ENCODE measurements at places on chromosomes 6 and 20.

DNA sequence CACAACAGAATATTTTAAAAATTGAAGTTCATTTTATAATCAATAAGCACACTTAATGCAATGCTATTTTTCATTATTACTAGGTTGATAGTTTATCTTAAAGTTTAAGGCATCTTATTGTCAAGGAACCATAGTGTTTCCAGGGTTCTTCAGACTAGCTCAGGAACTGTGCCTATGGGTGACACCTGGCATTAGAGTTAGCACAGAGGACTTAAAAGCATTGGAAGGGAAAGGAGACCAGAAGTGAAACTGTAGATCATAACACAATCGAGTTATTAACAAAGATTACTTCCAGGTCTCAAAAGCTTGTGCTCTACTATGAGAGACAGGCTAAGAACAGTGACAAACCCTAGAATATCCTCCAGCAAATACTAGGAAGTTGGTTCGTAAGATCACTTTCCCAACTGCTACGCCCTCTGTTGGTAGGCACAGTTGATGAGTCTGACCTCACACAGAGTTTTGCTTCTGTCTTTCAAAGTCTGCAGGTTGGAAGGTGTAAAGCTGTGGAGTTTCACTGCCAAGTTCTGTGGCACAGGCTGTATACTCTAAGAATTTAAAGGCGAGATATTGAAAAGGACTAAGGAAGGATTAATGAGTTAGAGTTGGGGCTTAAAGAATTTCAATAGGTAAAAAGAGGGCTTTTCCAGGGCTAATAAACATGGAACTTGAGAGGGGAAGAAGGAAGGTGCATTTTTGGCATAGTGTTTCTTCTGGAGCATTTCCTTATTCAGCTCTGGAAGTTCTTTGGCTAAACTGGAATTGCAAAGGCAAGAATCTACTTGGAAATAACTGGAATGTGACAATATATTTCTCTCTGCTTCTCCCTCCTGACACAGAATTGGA is 531.3 kb upstream of the JAG1 start:
- DNase-seq: peak; percentile 1

DNA sequence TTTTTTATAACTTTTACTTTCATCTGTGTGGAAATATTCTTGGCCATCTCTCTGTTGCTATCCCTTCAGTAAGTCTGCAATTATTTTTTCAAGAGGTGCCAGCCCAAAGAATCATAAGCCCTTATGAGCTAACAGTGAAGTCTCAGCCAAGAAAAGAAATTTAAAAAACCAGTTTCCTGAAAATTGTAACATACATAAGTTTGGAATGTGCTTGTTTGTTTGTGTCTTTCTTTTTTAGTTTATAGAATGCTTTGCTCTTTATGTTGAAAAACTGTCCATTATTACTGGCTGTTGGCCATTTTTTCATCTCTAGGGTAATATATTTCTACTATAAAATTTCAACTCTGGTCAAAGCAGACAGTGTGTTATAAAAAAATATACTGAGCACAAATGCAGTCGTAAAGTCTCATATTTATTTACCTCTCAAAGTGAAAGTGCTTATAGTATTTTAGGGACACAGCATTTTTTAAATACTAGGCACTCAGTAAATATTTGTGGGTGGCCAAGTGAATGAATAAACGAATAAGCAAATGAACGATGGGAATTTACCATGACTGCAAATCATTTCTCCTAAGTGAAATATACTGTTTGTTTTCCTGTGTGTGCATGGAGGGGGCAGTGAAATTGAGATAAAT is 659.7 kb downstream of the KIF16B start:
- DNase-seq: no peak

GRCh38 chr20:2840967-2841531 is 504 bp downstream of the VPS16 start:
- peak; percentile 38 for DNase-seq

DNA sequence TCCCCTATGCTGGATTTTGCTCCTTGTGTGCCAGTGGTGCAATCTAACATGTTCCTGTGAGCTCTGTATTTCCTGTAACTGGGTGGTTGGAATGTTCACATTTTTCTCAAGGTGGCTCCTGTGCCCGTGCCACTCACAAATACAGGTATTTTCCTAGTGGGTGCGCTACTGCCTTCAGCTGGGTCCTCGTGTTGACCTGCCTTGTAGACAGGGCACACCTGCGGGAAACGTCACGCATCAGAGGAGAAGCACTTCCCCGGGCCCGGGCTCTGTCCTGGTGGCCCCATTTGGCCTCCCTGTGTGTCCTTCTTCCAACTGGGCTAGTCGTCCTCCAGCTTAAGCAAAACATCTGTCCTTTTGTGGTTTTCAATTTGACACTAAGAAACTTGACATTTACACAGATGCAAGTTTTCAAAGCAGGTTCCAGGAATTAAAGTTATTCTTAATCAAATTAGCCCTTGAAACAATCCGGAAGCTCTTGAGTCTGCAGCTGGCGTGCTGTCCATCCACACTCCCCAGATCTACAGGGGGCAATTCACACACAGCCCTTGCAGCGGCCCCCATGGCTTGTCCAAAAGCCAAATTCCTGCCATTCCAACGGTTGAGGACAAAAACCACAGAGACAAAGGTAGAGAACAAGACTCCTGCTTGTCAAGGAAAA is 275.1 kb downstream of the CDC5L start:
- DNase-seq: peak; percentile 38

GRCh38 chr6:108562503-108562993 is 1.8 kb downstream of the FOXO3 start:
- DNase-seq: peak; percentile 51

GRCh38 chr20:47664744-47665143 is 120.5 kb downstream of the SULF2 start:
- no peak for DNase-seq

- no peak for DNase-seq
Observed at GRCh38 chr20:32521780-32522525, 63.2 kb downstream of the NOL4L start.

DNA sequence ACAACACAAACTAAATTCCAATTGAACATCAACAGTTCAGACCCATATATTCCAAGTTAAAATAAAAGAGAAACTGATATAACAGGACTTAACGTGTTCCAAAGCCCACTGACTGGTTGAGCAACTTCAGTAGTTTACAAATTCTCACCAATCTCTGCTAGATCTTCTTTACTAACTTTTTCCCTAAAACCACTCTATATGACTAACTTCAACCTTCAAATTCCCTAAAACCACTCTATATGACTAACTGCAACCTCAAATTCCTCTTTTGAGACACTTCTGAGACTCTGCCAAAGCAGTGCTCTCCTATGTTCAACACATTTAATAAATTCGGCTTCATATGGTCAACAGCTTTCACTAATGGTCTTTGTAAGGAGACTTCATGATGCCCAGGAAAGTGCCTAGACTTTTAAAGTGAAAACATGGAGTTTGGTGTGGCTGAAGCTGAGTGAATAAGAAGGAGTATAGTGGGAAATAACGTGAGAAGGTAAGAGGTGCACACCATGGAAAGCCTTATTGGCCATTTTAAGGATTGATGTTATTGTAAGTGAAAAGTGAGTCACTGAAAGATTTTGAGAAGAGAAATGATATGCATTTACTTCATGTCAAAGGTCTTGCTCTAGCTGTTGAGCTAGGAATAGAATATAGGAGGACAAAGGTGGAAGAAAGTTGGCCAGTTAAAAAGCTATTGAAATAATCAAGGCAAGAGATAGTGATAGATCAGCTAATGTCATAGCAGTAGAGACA is 134.0 kb upstream of the HCRTR2 start:
- DNase-seq: no peak

DNA sequence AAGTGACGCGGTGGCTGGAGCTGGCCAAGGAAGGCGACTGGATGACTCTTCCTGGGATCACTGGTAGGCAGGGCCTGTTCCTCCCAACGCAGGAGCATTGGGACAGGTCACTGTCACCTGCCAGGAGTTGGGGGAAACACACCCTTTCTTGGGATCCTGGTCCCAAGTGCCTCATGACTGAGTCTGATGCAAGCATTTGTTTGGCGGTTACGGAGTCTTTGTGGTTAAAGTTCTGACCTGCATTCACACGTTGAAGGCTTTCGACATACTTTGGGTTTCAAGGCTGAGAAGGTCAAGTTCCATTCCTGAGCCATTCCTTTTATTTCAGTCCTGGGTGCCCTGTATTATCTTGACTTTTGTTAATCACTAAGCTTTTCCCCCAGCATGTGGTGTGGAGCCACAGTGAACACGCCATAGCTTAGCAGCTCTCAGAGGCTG is 6.0 kb downstream of the PNLDC1 start:
- no peak for DNase-seq

DNA sequence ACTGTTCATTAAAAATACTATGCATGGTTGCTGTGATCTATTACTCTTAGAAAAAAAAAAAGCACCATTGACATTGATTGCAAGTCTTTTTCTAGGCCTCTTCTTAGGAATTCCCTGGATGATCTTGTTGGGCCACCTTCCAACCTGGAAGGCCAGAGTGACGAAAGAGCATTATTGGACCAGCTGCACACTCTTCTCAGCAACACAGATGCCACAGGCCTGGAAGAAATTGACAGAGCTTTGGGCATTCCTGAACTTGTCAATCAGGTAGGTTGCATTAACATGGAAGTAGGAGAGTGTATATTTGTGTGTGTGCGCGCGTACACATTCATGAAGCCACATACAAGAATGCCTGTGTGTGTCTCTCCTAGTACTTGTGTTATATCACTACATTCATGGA is 140.4 kb downstream of the NCOA3 start:
- no peak for DNase-seq

DNA sequence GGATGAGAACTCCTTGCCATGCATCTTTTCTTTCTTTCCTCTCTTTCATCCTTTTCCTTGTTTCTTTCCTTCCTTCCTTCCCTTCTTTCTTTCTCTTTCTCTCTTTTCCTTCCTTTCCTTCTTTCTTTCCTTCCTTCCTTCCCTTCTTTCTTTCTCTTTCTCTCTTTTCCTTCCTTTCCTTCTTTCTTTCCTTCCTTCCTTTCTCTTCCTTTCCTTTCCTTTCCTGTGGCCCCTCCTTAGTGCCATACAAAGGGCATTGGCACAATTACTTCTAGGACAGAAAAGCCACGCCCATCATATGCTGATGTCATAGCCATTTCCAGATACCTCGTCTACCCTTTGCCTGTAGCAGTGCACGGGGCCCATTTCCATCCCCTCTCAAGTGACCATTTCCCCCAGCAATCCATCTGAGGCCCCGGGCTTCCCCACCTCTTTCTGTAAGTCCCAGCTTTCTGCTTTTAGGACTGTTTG is 2.2 kb upstream of the CENPB start:
- peak; percentile 2 for DNase-seq

DNA sequence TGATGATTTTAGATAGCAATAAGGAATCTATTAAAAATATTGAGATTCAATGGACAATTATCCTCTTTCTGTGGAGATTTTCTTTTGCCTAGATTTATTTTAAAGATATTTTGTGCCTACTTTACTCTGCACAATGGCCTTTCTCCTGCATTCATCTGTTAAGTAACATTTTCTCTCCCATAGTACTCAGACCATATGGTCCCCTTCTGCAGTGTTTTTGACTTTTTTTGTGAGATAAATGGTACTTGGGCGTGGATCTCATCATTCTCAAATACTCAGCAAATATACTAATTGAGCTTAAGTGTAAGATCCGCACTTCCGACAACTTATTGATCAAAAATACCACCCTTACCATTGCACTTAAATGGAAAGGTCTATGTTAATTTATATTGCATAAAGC is 55.8 kb downstream of the PHACTR1 start:
- no peak for DNase-seq

DNA sequence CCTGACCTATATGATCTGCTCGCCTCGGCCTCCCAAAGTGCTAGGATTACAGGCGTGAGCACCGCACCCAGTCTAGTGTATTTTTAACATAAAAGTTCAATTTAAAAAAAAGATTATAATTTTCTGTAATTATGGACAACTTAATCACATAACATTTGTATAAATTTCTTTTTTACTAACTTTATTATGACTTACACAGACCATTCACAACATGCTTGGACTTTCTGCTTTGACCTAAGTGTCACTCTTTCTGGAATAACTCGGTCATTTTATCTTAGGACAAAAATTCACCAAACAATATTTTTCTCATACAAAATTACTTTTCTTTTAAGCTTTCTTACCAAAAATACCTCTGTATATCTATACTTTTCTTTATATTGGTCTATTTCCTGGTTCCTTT is 15.4 kb upstream of the IL22RA2 start:
- no peak for DNase-seq

DNA sequence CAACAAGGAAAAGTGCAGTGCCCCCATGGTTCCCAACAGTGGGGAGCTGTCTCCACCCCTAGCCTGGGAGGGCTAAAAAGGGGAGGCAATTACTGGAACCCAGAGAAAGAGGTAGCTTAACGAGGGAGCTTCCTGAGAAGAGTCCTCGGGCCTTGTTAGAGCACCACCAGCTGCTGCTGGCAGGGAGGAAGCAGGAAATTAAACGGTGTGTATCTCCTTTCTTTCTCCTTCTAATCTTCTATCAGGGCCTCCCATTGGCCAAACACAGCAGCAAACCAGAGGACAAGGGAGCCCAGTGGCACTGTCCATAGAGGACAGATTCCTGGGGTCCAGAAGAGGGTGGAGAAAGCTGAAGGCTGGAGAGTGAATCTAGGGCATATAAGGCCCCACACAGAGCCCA is 7.6 kb upstream of the BTN2A2 start:
- DNase-seq: no peak

- DNase-seq: no peak
Observed at GRCh38 chr20:33099843-33100538, 20.5 kb downstream of the BPIFB4 start.

GRCh38 chr6:115986026-115986425 is 74.7 kb downstream of the FRK start:
- DNase-seq: no peak

DNA sequence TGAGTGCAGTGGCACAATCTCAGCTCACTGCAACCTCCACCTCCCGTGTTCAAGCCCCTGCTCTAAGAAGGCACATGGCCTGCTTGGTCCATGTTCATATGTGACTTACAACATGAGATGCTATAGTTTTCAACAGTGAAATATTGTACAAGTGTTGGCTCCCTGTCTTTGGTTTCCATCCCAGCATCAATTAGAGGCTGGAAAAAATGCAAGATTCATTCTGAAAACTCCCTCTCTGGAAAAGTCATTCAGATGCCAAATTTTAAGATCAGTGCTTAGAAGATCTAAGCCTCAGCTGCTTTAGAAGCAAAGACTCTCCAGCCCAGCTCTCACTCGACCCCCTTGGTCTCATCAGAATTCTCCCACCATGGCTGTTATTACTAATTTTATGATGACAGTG is 398.9 kb downstream of the KIF16B start:
- no peak for DNase-seq

- DNase-seq: no peak
Observed at GRCh38 chr20:36778831-36779655, 5.5 kb upstream of the DSN1 start.

DNA sequence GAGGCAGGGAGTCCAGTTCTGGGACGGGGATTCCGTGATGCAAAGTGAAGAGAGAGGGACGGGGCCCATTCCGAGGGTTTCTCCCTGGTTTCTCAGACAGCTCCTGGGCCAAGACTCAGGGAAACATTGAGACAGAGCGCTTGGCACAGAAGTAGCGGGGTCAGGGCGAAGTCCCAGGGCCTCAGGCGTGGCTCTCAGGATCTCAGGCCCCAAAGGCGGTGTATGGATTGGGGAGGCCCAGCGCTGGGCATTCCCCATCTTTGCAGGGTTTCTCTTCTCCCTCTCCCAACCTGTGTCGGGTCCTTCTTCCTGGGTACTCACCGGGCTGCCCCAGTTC is 35.9 kb upstream of the HLA-G start:
- DNase-seq: no peak

Data from T1000 (cell line).